ENCODE measurements at places on chromosomes 16 and 17. TPM values are rescaled to one million over a fixed set of nuclear protein-coding genes. Genes with fewer than 3 reads are reported as not detected.

Gene PPM1E
- total RNA-seq: 0.21 TPM

Gene HS3ST6
- total RNA-seq: not detected

Gene ARHGAP44
- total RNA-seq: 0.61 TPM

DNA sequence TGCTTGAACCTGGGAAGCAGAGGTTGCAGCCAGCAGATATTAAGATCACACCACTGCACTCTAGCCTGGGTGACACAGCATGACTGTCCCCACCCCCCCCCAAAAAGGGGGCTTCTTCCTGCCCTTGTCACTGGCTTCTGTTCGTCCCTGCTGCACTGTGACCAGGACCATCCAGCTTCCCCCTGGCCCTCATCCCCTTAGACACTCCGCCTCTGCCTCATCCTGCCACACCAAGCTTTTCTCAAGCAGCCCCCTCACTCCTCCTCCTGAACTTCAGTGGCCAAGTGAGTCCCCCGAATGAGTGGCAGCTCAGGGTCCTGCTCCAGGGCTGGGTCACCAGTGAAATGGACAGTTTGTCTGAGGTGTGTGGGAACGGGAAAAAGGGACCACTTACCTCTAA, 177.3 kb downstream of the CPPED1 start:
- DNase-seq: no peak
- H3K27ac ChIP-seq: no peak overlapping the region
- H3K36me3 ChIP-seq: no peaks in the 10 kb centered on the region
- no peak overlapping the region for H3K4me3 ChIP-seq

DNA sequence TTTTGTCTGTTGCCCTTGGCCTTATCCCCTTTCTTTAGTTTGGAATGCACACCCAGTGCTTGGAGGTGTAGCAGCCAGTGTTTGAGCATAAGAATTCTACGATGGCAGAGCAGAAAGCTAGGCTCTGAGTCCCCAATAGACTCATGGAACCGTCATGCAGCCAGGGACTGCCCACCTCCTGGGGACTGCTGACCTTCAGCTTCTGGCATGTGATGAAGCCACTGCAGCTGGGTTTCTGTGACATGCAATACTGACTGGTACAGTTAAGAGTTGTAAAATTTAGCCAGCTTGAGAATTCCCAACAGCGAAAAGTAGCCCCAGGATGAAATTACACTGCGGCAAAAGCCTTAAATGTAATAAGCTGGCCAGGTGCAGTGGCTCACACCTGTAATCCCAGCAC, 9.0 kb upstream of the MAP3K14 start:
- no peak overlapping the region for H3K27ac ChIP-seq
- H3K36me3 ChIP-seq: no peaks in the 10 kb centered on the region
- H3K4me3 ChIP-seq: no peak overlapping the region
- H3K4me1 ChIP-seq: peaks cover 22% of the 10 kb centered on the region
- no peak for DNase-seq
- no peaks in the 10 kb centered on the region for H3K27me3 ChIP-seq

GRCh38 chr17:14156689-14157088, 80.0 kb downstream of the CDRT15 start:
- H3K4me1 ChIP-seq: no peaks in the 10 kb centered on the region
- no peak overlapping the region for H3K27ac ChIP-seq
- H3K27me3 ChIP-seq: no peaks in the 10 kb centered on the region
- H3K36me3 ChIP-seq: no peaks in the 10 kb centered on the region

DNA sequence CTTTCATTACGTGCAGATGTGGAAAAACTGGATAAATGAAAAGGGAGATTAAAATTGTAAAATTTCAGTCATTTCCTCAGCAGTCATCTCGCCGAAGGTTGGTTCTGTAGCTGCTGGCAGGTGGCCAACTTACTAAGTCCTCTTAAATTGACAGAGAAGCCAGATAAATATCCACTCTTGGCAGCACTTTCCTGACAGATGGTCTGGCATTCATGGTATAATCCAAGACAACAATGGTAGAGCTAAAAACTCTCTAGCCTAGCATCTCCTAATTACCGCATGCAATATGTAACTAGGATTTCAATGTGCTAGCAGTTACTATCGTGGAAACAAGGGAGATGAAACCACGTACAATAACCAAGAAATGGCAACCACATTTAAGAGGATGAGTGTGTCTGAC, 306.3 kb downstream of the CNTNAP4 start:
- no peak overlapping the region for H3K27ac ChIP-seq
- no peak overlapping the region for H3K4me3 ChIP-seq
- no peaks in the 10 kb centered on the region for H3K4me1 ChIP-seq

GRCh38 chr17:19461116-19461515, 50.1 kb downstream of the RNF112 start:
- DNase-seq: peak; percentile 7
- no peak overlapping the region for H3K27ac ChIP-seq
- H3K36me3 ChIP-seq: no peaks in the 10 kb centered on the region
- no peak overlapping the region for H3K4me3 ChIP-seq

- no peak for DNase-seq
- H3K36me3 ChIP-seq: no peaks in the 10 kb centered on the region
- H3K27ac ChIP-seq: no peak overlapping the region
Measured at GRCh38 chr17:76239538-76240274, 587 bp downstream of the RNF157 start.
